ENCODE measurements at places on chromosomes 2 and 18. TPM values are rescaled to one million over a fixed set of nuclear protein-coding genes. Genes with fewer than 3 reads are reported as not detected.

DNA sequence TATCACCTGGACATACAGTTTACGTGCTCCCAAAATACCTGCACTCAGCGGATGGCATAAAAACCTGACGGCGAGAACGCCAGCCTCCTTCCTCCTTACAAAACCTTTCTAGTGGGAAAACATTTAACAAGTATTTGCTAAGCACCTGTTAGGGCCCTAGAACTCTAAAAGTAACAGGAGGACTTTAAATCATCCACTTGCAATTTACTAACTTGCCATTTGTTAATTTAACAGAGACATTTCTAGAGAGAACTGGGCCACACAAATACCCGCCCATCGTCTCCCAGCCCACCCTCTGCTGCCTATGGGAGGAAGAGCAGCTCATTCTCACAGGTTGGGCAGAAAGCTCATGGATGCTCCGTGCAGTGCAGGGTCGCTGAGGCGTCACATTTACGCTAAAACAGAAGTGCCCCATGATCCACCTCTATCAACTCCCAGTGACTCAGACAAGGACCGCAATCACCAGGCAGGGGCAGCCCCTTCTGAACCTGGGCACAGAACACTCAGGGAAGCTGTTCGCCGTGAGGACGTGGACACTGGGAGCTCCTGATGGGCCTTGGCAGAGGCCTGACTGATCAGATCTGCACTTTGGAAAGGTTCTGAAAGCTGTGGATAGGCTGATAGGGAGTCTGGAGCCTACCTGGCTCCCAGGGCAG is 106.9 kb downstream of the HDAC4 start:
- DNase-seq = no peak

GRCh38 chr18:34977838-34978532 is 63.2 kb upstream of the MAPRE2 start:
- DNase-seq = peak; percentile 69

DNA sequence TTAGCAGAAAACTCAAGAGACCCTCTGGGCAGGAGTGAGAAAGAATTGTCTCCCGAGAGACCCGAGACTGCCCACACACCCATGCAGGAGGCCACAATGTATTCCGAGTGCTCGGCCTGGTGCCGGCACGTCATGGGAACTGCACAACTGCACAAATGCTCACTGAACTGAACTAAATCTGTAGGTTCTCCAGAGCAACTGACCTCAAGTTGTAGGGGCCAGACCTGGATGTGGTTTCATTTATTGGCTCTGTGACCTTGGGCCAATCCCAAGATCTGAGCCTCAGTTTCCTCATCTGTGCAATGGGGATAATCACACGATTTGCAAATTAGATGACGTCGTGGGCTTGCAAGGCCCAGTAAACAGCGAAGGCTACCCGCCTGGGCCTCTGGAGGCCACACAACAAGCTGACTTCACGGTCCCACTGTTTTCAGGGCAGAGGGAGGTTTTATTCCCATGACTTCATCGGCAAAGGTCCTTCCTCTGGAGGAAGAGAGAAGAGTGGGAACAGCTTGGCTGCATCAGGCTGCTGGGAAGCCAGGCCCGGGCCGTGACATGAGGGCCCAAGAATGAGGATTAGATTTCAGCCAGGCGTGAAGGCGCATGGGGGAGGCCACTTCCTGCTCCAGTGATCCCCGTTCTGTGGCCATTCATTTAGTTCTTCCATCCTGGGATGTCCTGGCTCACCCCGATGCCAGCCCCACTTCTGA is 3.6 kb upstream of the ERFE start:
- no peak for DNase-seq

- no peak for DNase-seq
These were observed 928.5 kb downstream of the DCC start for GRCh38 chr18:53268455-53268854.

- no peak for DNase-seq
These were observed 283.1 kb downstream of the PHLPP1 start for GRCh38 chr18:62998443-62998842.

DNA sequence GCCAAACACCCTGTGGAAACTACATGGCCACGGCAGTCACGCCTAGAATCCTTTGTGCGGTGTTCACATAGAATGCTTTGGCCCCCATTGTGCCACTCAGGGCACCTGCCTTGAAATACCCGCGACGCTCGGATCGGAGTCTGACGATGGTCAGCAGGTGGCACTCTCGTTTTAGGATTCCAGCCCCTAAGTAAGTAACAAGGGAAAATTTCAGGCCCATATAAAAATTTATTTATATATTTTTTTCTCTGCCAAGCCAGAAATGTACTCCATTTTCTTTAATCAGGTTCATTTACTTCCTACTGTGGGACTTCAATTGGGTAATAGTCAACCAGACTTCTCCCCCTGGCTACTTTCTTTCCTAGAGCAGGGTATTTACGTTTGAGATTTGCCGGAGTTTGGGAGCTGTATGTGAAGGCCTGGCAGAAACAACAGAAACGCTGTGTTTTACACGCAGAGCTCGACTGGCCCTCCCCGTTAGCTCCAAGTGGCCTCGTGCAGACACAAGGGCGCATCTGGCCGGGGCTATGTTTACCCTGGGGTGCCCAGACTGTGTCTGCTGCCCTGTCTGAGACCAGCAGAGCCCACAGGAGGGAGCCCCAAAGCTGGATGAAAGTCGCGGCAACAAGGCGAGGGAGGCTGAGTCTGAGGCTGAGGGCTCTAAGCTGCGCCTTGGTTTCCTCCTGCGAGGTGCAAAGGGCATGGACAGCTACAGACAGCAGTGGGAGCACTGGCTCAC is 41.6 kb downstream of the LRRC30 start:
- peak; percentile 84 for DNase-seq

DNA sequence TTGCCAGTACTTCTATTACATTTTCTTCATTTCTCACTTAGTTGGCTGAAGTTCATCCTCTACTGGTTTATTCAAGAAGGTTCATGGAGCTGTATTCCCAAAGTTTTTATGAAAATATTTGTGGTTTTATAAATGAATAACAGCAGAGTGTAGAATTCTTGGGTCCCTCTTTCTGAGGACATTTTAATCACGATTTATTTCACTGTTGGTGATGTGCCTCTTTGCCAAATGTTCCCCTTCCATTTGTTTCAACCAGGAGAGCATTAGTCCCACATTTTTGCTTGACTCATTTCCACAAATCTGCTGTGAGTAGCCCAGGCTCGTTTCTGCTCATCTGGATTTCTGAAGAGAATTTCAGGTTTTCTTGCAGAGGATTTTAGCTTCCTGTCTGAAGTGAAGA is 20.8 kb downstream of the COPS7B start:
- DNase-seq = no peak

GRCh38 chr2:119487434-119488244 is 36.6 kb downstream of the SCTR start:
- peak; percentile 89 for DNase-seq

GRCh38 chr18:3411854-3412268 is 38.1 kb upstream of the TGIF1 start:
- DNase-seq = no peak

- no peak for DNase-seq
These were observed 44.9 kb upstream of the TWSG1 start for GRCh38 chr18:9289698-9290097.

GRCh38 chr2:7858624-7859023 is 823.2 kb upstream of the ID2 start:
- no peak for DNase-seq

DNA sequence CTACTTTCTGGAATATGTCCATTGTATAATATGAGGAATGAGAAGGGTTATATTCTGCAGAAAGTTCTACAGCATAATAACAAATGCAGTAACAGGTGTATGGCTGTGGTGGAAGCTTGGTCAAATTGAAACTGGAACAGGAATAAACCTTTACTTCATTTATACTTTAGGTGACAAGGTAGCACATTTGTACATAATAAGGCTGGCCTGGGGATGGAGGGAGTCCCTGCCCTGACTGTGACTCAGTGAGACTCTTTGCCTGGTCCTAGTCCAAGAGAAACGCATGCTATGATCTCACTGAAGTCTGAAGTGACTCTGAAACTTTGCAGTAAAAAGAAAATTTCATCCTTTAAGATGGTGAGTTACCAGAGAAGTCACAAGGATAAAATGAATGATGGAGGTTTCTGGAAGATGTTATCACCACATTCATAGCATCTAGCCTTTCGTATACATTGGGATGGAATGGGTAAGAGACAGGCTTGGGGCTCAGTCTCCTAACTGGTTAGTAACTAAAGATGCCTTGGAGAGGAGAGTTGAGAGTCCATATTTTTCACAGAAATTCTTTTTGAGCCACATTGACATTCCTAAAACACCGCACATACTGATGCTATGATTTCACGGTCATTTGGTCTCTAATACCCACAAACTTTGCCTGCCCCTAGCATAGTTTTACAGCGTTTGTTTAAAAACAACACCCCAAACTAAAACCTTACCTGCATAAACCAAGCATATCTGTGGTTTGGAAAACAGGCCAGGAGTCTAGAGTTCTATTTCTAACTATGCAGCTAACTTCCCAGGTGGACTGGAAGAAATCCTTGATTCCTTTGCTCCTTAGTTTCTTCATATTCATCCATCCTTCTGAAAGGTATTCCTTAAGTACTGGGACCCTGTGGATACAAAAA is 42.4 kb upstream of the NABP1 start:
- DNase-seq = no peak

GRCh38 chr2:233468741-233469110 is 97.9 kb downstream of the USP40 start:
- no peak for DNase-seq

- DNase-seq = no peak
These were observed 29.6 kb upstream of the FOSL2 start for GRCh38 chr2:28362991-28363521.

GRCh38 chr2:197954328-197954727 is 149.9 kb downstream of the PLCL1 start:
- no peak for DNase-seq

DNA sequence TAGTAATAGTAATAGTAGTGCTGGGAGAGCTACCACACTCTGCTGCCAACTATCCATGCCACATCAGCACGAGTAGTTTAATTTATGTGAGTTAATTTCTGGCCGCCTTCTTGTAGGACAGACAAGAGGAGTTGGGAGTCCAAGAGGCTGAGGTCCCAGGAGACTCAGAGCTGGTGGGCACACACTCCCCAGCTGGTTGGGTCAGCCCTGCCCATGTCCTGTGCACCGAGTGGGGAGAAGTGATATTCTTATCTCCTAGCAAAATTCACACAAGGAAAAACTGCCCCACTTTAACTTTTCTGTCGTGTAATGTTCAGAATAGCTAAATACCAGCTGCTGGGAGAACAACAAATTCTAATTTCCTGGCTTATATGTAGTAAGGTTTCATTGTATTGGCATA is 15.2 kb upstream of the MAP4K4 start:
- DNase-seq = no peak

- no peak for DNase-seq
These were observed 99.3 kb downstream of the STK39 start for GRCh38 chr2:168147830-168148794.

- DNase-seq = no peak
These were observed 106.7 kb downstream of the ACKR3 start for GRCh38 chr2:236676136-236676873.

DNA sequence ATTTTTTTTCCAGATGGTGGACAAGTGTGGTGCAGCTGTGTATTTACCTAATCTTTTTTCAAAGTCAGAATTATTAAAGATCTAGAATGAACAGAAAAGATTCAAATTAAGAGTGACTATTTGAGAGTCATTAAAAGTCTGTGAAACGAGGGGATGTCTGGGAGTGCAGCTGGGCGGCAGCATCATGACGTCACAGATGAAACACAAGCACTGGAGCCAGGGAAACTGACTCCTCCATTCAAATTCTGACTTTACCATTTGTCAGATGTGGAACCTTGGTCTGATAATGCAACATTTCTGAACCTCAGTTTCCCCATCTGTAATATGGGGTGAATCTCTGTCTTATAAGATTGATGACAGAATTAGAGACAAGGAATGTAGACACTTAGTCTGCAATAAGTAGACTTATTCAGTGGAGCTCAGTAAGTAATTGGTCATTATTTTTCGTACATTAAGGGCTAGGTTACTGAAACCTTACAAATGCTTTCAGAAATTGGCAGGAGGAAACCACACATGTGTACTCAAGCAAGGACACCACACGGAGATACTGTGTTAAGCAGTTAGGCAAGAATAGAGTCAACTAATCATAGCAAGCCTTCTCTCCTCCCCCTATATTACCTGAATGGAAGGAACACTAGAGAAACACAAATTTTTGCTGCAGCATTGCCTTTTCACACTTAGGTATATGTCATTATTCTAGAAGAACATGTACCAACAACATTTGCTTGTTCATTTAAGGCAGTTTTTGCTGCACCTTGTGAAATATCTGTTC is 27.8 kb upstream of the CXXC1 start:
- DNase-seq = no peak

DNA sequence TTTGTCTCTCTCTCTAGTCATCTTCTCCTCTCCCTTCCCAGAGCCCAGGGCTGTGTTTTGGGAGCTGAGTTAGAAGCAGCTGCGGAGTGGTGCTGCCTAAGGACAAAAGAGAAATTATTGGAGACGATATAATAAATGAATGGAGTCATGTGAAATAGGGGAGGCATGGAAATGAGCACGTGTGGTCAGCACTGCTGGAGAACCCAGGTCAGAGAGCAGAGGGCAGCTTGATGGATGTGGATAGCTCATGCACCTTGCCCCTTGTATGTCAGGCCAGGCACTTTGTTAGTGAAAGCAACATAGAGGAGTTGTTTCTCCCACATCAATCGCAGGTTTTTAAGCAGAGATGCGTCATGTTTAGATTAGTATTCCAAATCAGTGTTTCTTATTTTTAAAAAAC is 15.7 kb downstream of the TTR start:
- no peak for DNase-seq

DNA sequence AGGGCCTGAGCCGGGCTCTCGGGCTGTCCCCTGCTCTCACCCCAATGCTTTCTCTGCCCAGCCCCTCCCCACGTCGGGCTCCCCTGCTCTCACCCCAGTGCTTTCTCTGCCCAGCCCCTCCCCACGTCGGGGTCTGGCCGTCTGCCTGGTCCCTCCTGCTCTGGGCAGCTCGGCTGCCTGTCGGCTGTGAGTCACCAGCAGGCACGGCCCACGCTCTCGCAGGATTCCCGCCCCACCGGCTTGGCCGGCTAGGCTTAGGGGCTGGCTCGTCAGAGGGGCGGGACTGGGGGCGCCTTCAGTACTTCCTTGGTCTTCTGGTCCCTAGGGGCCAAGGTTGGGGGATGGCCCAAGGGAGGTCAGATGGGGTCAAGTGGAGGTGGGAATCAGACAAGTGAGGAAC is 3.3 kb downstream of the BOK start:
- DNase-seq = peak; percentile 85

- no peak for DNase-seq
These were observed 12.6 kb upstream of the SFXN5 start for GRCh38 chr2:73083886-73084800.

LIPG gene
- polyA plus RNA-seq = 36.9 TPM

ADCYAP1 gene
- 0.40 TPM for polyA plus RNA-seq

EIF2AK3 gene
- 19.5 TPM for polyA plus RNA-seq

EHD3 gene
- 4.5 TPM for polyA plus RNA-seq

GKN2 gene
- not detected for polyA plus RNA-seq

EFHD1 gene
- 13.4 TPM for polyA plus RNA-seq

CBLN2 gene
- 0.56 TPM for polyA plus RNA-seq

KIF1A gene
- polyA plus RNA-seq = 16.1 TPM

TFCP2L1 gene
- polyA plus RNA-seq = 1.1 TPM

EGR4 gene
- polyA plus RNA-seq = 1.9 TPM

ZNF385B gene
- 1.5 TPM for polyA plus RNA-seq
